Colonic mucosa (tissue), 4 donors: ENCODE measurements at places on chromosomes 7 and 10. TPM values are rescaled to one million over a fixed set of nuclear protein-coding genes. Genes with fewer than 3 reads are reported as not detected.

- no peak overlapping the region for H3K4me3 ChIP-seq
- H3K27me3 ChIP-seq, result no peaks in the 10 kb centered on the region
- no peak for DNase-seq
- no peaks in the 10 kb centered on the region for H3K36me3 ChIP-seq
- no peak overlapping the region for H3K27ac ChIP-seq
These were observed 81.2 kb upstream of the SORCS3 start for GRCh38 chr10:104559935-104560334.

GRCh38 chr10:83516788-83517187 lies 622.5 kb upstream of the GHITM start:
- DNase-seq, result no peak
- H3K27me3 ChIP-seq, result no peaks in the 10 kb centered on the region
- H3K36me3 ChIP-seq, result no peaks in the 10 kb centered on the region
- no peaks in the 10 kb centered on the region for H3K4me1 ChIP-seq
- no peak overlapping the region for H3K27ac ChIP-seq

- no peaks in the 10 kb centered on the region for H3K4me1 ChIP-seq
- no peak overlapping the region for H3K27ac ChIP-seq
- H3K27me3 ChIP-seq, result no peaks in the 10 kb centered on the region
- no peaks in the 10 kb centered on the region for H3K36me3 ChIP-seq
- no peak for DNase-seq
These were observed 101.0 kb downstream of the HBP1 start for GRCh38 chr7:107269790-107270189.

GRCh38 chr10:124341768-124342135 lies 77.0 kb downstream of the OAT start:
- no peak for DNase-seq
- H3K4me1 ChIP-seq, result no peaks in the 10 kb centered on the region
- no peaks in the 10 kb centered on the region for H3K36me3 ChIP-seq
- H3K27ac ChIP-seq, result no peak overlapping the region
- H3K4me3 ChIP-seq, result no peak overlapping the region

- no peaks in the 10 kb centered on the region for H3K27me3 ChIP-seq
- no peak for DNase-seq
- H3K4me3 ChIP-seq, result no peak overlapping the region
- no peak overlapping the region for H3K27ac ChIP-seq
- peaks cover 3% of the 10 kb centered on the region for H3K4me1 ChIP-seq
- H3K36me3 ChIP-seq, result no peaks in the 10 kb centered on the region
These were observed 98.7 kb downstream of the LRRC4 start for GRCh38 chr7:127932496-127932895.

Gene PLOD3
- 67.9 TPM for total RNA-seq

DNA sequence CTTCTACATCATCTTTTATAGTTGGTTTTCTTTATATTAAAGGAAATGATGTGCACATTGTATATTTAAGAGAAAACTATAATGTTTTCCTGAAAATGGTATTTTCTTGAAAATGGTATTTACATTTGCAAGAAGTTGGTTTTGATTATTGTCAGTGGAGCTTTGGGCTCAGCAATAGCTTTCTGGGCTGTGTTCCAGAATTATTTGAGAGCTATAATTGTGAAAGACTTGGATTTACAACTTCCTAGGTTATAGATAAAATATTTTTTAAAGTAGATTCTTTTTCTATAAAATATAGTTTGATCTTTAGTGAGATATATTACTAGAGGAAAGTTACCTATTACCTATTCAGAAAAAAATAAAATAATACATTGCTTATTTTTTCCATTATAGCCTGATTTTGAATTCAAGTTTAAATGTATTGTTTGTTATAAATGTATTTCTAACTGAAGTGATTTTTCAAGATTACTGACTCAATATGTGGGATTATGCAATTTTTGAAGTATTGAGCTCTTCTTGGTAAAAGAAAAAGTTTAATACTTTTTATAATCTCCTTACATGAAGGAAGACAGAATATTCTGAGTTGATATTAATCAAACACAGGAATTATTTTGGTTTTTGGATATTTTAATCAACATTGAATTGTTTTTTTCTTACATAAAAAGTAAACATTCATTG lies 20.2 kb downstream of the GNAI1 start:
- H3K4me3 ChIP-seq, result no peak overlapping the region
- no peak for DNase-seq
- H3K4me1 ChIP-seq, result no peaks in the 10 kb centered on the region
- no peaks in the 10 kb centered on the region for H3K36me3 ChIP-seq
- H3K27ac ChIP-seq, result no peak overlapping the region

- no peak overlapping the region for H3K4me3 ChIP-seq
- no peak for DNase-seq
- H3K4me1 ChIP-seq, result no peaks in the 10 kb centered on the region
- H3K27me3 ChIP-seq, result no peaks in the 10 kb centered on the region
These were observed 303.5 kb upstream of the BMPER start for GRCh38 chr7:33601884-33602283.

Gene GIMAP2
- 6.9 TPM for total RNA-seq

- H3K27me3 ChIP-seq, result no peaks in the 10 kb centered on the region
- no peak overlapping the region for H3K4me3 ChIP-seq
- H3K4me1 ChIP-seq, result peaks cover 9% of the 10 kb centered on the region
- no peaks in the 10 kb centered on the region for H3K36me3 ChIP-seq
- no peak overlapping the region for H3K27ac ChIP-seq
- peak; percentile 75 for DNase-seq
These were observed 96.7 kb downstream of the ZRANB1 start for GRCh38 chr10:125038637-125039036.

GRCh38 chr7:55977831-55978230 lies 13.4 kb downstream of the NIPSNAP2 start:
- H3K27me3 ChIP-seq, result no peaks in the 10 kb centered on the region
- H3K4me3 ChIP-seq, result no peak overlapping the region
- H3K36me3 ChIP-seq, result peaks cover 17% of the 10 kb centered on the region

Gene LRRD1
- not detected for total RNA-seq

GRCh38 chr10:130844310-130844709 lies 467.2 kb downstream of the TCERG1L start:
- no peaks in the 10 kb centered on the region for H3K4me1 ChIP-seq
- H3K36me3 ChIP-seq, result no peaks in the 10 kb centered on the region
- no peak for DNase-seq
- H3K27me3 ChIP-seq, result no peaks in the 10 kb centered on the region

DNA sequence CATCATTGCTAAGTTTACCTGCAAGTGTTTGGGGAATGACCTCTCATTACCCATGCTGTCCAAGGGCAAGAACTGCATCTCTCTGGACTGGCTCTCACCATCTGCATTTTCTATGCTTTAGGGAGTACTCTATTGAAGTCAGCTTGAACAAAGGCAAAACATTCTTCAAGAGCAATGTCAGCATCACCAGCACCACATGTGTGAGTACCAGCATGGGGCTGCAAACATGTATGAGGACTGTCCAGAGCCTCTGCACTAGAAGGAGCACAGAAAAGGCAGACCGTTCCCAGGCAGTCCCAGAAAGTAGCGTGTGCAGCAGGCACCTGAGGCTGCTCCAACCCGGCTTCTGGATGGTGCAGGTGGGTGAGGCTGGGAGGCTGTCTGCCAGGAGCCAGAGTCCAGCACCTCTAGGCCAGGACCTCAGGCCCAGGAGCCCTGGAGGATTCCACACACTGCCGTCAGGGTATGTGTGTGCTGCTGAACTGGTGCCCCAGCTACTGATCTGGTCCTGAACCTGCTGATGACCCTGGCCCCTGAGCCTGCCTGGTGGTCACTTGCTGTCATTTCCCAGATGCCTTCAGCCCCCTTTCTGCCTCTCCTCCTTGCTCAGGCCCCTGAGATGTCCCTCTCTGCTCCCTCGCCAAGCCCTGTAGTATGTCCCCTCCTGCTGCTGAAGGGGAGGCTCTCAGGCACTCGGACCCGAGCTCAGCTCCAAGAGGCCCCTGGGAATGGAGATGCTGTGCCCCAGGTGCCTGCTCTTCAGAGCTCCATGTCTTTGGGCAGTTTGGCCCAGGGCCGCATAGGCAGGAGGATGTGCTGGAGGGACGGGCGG lies 20.7 kb downstream of the ANTXRL start:
- no peaks in the 10 kb centered on the region for H3K27me3 ChIP-seq
- no peak overlapping the region for H3K27ac ChIP-seq
- H3K36me3 ChIP-seq, result no peaks in the 10 kb centered on the region
- H3K4me1 ChIP-seq, result no peaks in the 10 kb centered on the region
- H3K4me3 ChIP-seq, result no peak overlapping the region

- H3K4me1 ChIP-seq, result no peaks in the 10 kb centered on the region
- no peak overlapping the region for H3K27ac ChIP-seq
- no peak overlapping the region for H3K4me3 ChIP-seq
- H3K27me3 ChIP-seq, result no peaks in the 10 kb centered on the region
- peaks cover 12% of the 10 kb centered on the region for H3K36me3 ChIP-seq
These were observed 55.8 kb upstream of the MRLN start for GRCh38 chr10:59808896-59809643.

- H3K27ac ChIP-seq, result peak overlapping the region; percentile 65
- peaks cover 6% of the 10 kb centered on the region for H3K4me1 ChIP-seq
- H3K4me3 ChIP-seq, result peak overlapping the region; percentile 81
- DNase-seq, result peak; percentile 30
These were observed 1.2 kb downstream of the PIP4K2A start for GRCh38 chr10:22712956-22713852.

Gene ELFN1
- total RNA-seq, result 0.40 TPM

Gene MCM10
- 2.4 TPM for total RNA-seq

DNA sequence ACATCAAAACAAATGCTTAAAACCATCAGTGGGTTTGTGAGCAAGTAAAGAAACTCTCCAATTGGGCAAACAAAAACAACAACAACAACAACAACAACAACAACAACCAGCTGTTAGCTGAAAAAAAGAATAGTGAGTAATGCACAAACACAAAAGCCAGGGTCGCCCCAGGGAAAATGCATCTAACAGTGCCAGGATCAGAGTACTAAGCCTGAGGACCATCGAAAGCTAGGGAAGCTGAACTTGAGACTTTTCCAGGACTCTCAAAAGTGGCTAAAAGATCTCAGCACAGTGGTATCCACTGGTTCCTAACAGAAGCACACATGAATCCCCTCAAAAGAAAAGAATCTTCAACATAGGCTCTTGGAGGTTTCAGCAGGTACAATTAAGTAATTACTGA lies 83.3 kb downstream of the CPXM2 start:
- no peaks in the 10 kb centered on the region for H3K27me3 ChIP-seq
- H3K4me3 ChIP-seq, result no peak overlapping the region
- DNase-seq, result no peak
- H3K27ac ChIP-seq, result no peak overlapping the region

DNA sequence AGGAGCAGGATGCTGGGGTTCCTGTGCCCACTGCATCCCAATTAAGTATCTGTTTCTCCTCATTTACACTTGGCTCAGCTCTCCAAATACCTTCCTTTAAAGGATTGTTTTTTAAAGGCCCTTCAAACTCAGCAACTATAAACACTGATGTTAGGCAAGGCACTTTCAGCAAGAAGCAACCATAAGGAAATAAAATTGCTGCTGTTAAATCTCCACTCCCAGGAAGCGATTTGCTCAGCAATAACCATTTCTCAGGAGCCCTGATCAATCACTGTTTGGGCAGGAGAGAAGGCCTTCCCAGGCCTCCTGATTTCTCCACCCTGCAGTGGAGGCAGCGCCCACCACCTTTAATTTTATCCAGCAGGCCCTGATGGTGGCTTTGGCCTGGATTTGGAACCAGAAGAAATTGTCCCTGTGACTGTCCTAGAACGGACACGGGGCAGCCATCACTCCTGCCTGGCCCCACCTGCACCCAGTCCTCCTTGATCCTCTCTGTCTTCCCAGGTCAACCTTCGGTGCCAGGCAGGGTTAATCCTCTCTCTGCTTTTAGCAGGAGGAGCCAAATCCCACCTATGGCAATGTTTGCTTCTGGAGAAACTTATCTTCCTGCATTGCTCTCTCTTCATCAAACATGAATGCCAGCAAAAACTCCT lies 199.8 kb downstream of the PLXNA4 start:
- no peak for DNase-seq
- no peak overlapping the region for H3K4me3 ChIP-seq
- no peaks in the 10 kb centered on the region for H3K36me3 ChIP-seq
- H3K27me3 ChIP-seq, result no peaks in the 10 kb centered on the region
- peaks cover 13% of the 10 kb centered on the region for H3K4me1 ChIP-seq

Gene GNGT1
- not detected for total RNA-seq

GRCh38 chr10:74079028-74079935 lies 71.3 kb downstream of the AP3M1 start:
- no peaks in the 10 kb centered on the region for H3K27me3 ChIP-seq
- DNase-seq, result no peak
- H3K36me3 ChIP-seq, result peaks cover 6% of the 10 kb centered on the region
- no peak overlapping the region for H3K27ac ChIP-seq
- no peaks in the 10 kb centered on the region for H3K4me1 ChIP-seq
- H3K4me3 ChIP-seq, result no peak overlapping the region

Gene CYP2C19
- total RNA-seq, result 1.9 TPM

Gene COL13A1
- 1.0 TPM for total RNA-seq

Gene SLF2
- total RNA-seq, result 15.1 TPM

GRCh38 chr7:99451936-99452335 lies 13.2 kb downstream of the CPSF4 start:
- H3K4me3 ChIP-seq, result no peak overlapping the region
- no peak overlapping the region for H3K27ac ChIP-seq
- no peak for DNase-seq
- no peaks in the 10 kb centered on the region for H3K27me3 ChIP-seq

- peak overlapping the region; percentile 81 for H3K27ac ChIP-seq
- DNase-seq, result peak; percentile 90
- H3K4me1 ChIP-seq, result peaks cover 4% of the 10 kb centered on the region
- no peaks in the 10 kb centered on the region for H3K27me3 ChIP-seq
- H3K4me3 ChIP-seq, result peak overlapping the region; percentile 47
These were observed 12.4 kb upstream of the HUS1 start for GRCh38 chr7:47991741-47992311.

DNA sequence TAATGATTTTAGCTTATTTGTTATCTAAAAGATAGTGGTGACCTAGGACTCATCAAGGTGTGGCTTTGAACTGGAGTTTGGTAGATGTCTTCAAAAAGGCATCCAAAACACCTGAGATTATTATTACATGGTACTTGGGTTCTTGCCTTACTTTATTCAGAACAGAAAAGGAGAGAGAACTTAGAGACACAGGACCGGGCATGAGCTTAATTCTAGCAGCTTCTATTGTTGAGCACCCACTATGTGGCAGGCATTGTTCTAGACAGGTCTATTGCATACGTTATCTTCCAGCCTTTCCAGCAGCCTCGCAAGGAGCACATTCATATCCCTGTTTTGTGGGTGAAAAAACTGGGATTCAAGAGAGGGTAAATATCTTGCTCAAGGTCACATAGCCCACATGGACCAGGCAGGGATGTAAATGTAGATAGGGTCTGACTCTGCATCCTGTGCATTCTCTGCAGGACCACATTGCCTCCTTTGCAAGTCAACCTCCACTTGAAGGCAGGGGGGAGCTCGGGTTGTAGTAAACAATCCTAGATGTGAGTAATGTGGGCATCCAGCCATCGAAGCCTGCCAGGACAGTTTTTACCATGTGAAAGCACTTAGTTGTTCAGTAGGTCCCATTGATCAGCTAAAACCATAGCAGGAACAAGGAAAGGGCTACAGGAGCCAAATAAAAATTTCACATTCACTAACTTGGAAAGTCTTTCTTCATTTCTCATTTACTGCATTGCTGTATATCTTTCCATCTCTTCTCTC lies 551.4 kb downstream of the LRMDA start:
- H3K27ac ChIP-seq, result no peak overlapping the region
- H3K4me3 ChIP-seq, result no peak overlapping the region
- H3K36me3 ChIP-seq, result no peaks in the 10 kb centered on the region
- no peak for DNase-seq
